ENCODE measurements at places on chromosomes 12 and 14.

GRCh38 chr14:54742492-54743350 lies 159.9 kb downstream of the GCH1 start:
- no peak for DNase-seq

- DNase-seq = no peak
Observed at GRCh38 chr14:79363291-79363690, 848.0 kb downstream of the DIO2 start.

DNA sequence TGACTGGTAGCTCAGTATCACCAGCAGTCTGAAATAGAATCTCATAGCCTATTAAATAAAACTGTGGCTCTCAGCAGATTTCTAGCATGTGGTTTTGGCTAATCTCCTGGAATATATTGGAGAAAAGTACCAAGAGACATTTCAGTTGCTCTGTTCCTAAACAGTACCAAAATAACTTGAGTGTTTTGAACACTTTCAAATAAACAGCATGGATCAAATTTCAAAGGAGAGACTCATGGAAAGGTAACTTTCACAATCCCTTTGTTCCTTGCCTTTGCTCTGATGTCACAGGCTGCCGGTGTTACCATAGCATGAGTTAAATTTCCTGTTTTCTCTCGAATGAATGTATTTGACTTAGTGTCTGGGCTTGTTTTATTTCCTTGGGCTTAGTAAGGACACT lies 3.4 kb downstream of the ARG2 start:
- no peak for DNase-seq

DNA sequence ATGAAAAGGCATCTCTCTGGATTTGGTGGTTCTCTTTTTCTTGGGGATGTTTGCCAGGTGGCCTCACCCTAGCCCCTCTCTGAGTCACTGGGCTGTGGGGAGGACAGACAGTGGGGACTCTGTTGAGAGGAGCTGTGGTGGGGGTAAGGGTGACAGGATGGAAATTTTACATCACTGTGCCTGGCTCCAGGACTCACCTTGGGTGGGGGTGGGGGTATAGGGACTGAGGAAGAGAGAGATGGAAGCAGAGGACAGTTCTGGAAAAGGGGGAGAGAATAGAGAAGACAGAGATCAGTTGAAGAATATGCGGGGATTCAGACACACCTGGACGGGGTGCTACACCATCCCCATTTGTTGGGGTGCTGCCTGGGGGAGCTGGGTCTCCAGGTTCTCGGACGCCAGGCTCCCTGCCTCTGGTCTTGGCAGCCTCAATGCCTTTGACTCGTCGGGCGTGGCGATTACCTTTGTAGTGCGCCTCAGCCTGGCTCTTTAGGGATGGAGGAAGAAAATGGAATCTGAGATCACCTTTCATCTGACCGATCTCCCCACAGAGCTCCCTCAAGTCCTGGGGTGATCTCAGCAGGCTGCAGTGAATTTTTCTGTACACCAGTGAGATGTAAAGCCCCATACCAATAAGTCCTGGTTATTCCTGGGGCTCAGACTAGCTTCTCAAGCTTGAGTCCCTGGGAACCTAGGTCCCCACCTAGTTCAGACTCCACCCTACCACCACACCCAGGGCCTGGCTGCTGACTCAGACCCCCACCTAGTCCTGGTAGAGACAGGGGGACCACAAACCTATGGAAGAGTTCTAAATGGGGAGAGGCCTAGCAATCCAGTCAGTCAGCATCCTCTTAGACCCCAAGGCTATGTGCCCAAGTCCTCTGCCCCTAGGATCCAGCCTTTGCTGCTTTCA lies 9.6 kb upstream of the GPR84 start:
- no peak for DNase-seq

GRCh38 chr14:45811155-45811554 lies 558.2 kb upstream of the MIS18BP1 start:
- DNase-seq = no peak

DNA sequence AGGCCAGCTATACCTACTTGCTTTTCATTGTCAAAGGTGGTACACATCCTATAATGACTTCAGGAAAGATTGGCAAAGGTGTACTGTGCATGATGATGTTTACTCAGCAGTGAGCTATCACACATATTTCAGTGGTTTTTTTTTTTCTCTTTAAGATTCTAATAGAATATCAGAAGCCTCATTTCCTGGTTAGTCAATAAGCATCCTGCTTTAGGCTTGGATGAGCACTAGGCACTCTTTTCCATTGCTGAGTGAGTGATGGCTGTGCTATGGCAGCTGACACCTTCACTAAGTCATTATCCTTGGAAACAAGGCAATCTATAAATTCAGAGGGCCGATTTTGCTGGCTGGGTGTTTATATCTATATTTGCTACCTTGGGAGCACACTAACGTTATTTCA lies 161.1 kb upstream of the RASSF8 start:
- no peak for DNase-seq

GRCh38 chr12:68585966-68586365 lies 24.7 kb upstream of the RAP1B start:
- DNase-seq = no peak

DNA sequence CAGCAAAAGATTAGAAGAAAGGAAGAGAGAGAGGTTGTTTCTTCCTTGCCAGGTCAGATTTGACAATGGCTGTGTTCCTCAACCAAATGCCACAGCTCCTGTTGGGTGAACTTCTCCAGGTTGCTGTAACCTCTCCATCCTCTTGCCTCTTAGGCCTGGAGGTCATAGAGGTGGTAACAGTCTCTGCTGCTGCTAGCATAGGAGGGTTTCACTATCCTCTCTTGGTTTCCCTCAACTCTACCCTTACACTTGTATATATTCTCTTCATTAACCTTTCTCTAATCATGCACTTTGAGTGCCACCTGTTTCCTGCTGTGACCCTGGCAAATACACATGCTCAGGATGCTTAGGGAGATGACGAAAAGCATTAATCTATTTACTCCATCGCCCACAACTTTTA lies 67.7 kb upstream of the HIF1A start:
- DNase-seq = no peak

DNA sequence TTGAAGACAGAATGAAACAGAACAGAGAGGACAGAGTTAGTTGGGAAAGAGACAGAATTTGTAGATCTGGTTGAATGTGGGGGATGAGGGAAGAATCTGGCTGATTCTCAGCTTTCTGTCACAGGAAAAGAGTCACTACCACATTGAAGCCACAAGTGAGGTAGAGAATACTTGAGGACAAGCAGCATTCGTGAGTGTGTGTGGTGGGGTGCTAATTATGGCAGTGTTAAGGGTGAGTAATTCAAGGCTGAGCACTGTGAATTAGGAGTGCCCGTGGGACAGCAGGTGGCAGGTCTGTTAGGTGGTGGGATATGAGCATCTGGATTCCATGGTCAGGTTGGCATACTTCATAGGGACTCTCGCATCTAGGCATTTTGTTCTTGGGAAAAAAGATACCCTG lies 347.4 kb upstream of the PRICKLE1 start:
- no peak for DNase-seq

- no peak for DNase-seq
Observed at GRCh38 chr12:64663015-64663414, 52.7 kb downstream of the RASSF3 start.

DNA sequence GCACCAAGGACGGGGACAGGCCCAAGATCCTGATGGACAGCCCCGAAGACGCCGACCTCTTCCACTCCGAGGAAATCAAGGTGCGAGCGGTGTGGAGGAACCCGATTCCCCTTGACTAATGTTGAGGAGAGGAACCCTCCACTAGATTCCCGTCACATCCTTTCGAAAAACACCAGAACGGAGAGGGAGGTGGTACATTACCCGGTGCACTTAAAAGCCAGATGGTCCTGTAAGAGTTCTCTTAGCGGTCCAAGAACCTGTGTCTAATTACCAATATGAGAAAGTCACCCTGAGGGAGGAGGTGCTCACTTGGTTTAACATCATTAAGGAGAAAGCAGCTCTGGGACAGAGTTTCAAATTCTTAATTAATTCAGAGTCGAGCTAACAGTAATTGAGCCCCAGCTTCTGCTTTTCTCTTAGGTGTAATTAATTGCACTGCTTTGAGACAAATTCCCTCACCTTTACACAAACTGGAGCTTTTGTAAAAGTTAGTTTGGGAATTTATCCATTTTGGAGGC lies 450 bp downstream of the PRKAB1 start:
- no peak for DNase-seq

- DNase-seq = no peak
Observed at GRCh38 chr12:26732005-26732908, 100.7 kb downstream of the ITPR2 start.

DNA sequence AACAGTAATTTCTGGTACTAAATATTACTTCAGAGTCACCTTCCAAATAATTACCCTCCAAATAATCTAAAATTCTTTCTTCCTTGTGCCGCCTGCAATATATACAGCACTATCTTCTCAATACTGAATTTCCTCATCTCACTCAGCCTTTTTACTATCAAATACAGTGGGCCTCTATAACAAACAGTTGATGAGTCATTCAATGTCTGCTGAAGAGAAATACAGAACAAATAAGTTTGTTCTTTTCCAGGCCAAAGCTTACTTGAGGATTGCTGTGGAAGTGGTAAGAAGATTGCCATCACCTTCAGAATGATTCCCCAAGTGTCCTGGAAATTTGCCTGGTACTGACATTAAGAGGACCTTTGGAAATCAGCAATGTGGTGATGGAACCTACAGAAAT lies 218.2 kb upstream of the ARHGAP5 start:
- no peak for DNase-seq

GRCh38 chr14:53772936-53773335 lies 183.7 kb downstream of the BMP4 start:
- DNase-seq = no peak

GRCh38 chr12:24125280-24125679 lies 175.8 kb upstream of the SOX5 start:
- DNase-seq = no peak

- no peak for DNase-seq
Observed at GRCh38 chr14:70527501-70528105, 7.2 kb downstream of the ADAM20 start.

- no peak for DNase-seq
Observed at GRCh38 chr12:80862531-80862930, 75.2 kb downstream of the LIN7A start.

DNA sequence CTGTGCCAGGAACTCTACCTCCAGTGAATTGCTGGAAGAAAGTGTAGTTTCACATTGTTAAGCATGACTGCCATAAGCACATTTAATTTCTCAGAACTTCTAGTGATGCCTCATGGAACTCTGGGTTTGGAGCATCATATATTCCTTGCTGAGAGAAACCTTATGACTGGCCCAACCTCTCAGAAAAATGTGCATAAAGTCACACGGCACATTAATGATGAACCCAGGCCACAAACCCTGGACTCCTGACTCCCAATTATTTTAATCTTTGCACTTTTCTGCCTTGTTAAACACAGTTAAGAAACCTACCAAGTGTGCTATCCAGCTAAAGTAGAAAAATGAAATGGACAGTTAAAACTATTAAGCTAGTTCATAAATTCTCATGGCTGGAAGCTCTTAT lies 5.6 kb downstream of the TCP11L2 start:
- no peak for DNase-seq

DNA sequence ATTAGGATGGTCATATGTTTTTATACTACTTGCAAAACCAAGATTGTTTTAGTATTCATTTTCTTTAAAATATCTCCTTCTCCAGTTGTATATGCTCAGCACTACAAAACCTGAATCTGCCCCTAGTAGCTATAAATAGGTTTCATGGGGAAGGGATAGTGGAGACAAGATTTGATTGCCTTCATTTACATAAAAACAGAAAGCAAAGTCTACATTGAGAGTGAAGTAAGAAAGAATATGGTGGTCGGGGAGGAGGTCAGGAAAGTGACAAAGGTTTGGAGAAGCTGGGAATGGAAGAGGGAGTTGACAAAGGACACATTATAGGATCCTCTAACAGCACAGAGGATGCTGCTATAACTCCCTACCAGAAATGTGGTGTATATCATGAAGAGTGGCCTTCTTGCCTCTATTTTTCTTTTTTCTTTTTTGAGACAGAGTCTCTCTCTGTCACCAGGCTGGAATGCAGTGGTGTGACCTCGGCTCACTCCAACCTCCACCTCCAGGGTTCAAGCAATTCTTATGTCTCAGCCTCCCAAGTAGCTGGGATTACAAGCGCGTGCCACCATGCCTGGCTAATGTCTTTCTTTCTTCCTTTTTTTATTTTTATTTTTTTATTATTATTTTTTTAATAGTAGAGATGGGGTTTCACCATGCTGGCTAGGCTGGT lies 6.6 kb upstream of the LRP6 start:
- DNase-seq = no peak

DNA sequence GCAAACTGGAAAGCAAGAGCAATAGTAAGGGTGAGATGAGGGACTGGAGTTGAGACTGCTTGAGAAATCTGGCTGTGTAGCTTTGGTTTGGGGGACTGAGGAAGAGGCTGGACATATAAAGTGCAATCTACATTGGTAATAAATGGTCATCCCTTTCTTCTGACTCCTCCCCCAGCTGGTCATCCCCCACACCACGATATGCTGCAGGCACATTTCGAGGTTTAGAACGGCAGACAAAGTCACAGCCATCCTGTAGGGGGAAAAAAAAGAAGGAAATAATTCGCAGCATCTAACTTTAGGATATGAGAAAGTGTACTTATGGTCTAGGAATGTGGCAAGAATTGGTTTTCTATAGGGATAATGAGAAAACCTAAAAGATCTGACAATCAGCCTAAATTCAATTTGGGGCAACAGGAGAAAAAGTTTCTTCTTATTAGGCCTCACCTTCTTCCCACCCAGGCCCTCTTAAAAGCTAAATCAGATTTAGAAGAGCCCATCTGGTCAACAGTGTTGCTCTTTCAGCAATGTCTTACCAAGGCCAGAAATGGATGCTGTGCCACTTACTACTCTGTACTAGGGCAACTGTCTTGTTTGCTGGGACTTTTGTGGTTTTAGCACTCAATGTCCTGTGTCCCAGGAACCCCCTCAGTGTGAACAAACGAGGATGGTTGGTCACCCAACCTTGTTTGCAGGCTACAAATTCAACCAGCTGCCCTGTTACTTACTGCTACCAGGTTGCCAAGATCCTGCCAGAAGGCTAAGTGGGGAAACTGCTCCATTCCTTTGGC lies 7.6 kb downstream of the M6PR start:
- DNase-seq = no peak

- no peak for DNase-seq
Observed at GRCh38 chr12:132324173-132324572, 5.2 kb downstream of the GALNT9 start.

- DNase-seq = no peak
Observed at GRCh38 chr12:70577283-70577634, 60.0 kb downstream of the PTPRB start.

GRCh38 chr12:39393890-39394289 lies 49.0 kb downstream of the KIF21A start:
- DNase-seq = no peak

DNA sequence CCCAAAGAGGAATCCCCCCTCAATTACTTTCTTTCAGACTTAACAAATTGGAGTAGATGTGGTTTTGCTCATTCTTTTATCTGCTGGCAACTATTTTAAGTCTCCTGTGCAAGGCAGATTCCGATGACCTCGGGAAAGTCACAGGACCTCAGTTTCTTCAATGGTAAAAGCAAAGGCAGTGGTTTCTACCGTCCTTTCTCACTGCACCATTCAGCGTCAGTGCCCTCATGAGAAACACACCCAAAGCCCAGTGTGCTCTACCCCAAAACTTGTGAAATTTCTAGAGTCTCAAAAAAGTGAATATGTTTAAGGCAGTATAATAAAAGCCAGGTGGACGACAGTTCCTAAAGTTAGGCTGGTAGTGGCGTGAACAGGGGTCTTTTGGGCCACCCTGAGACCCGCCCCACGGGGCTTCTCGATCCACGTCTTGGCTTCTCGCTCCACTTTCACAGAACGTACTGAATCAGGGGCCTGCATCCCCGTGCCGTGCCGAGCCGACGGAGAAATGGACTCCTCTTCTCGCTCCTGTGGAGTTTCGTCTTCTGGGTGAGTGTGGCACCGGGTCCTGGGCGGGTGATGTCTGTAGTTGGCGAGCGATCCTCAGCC lies 1.3 kb upstream of the ARHGAP5 start:
- no peak for DNase-seq

- no peak for DNase-seq
Observed at GRCh38 chr14:105056303-105056831, 8.9 kb downstream of the GPR132 start.
